ENCODE measurements at places on chromosomes 2 and 18. TPM values are rescaled to one million over a fixed set of nuclear protein-coding genes. Genes with fewer than 3 reads are reported as not detected.

ZSWIM2 gene
- not detected for total RNA-seq

ABCG5 gene
- total RNA-seq = not detected

ANKMY1 gene
- 26.0 TPM for total RNA-seq

GPR35 gene
- total RNA-seq = 0.33 TPM

PDE11A gene
- 4.0 TPM for total RNA-seq

SYT4 gene
- total RNA-seq = 0.33 TPM

ZBTB7C gene
- 1.3 TPM for total RNA-seq

SKOR2 gene
- not detected for total RNA-seq

GRCh38 chr2:18754286-18754685 is 164.9 kb upstream of the NT5C1B start:
- DNase-seq = no peak
- no peak overlapping the region for H3K4me3 ChIP-seq
- H3K27me3 ChIP-seq = no peaks in the 10 kb centered on the region
- no peaks in the 10 kb centered on the region for H3K36me3 ChIP-seq
- H3K27ac ChIP-seq = no peak overlapping the region

DNA sequence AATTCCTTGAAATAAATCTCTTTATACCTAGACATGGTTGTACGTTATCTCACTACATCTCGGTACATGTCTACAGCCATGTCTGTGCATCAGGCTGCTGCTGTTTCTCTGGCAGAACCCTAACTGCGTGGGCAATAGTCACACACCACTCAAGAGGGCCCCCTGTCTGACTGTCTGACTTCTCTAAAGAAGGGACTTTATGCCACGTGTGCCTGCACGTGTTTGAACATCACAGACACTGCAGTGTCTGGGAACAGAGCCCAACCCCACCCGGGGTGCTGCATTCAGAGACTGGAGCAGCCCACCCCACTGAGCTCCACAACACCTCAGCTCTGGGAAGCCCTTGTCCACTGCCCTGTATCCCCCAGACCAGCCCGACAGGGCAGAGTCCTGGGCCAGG is 55.0 kb downstream of the KIF1A start:
- no peak overlapping the region for H3K27ac ChIP-seq
- no peak overlapping the region for H3K4me3 ChIP-seq
- no peak for DNase-seq
- no peaks in the 10 kb centered on the region for H3K4me1 ChIP-seq

DNA sequence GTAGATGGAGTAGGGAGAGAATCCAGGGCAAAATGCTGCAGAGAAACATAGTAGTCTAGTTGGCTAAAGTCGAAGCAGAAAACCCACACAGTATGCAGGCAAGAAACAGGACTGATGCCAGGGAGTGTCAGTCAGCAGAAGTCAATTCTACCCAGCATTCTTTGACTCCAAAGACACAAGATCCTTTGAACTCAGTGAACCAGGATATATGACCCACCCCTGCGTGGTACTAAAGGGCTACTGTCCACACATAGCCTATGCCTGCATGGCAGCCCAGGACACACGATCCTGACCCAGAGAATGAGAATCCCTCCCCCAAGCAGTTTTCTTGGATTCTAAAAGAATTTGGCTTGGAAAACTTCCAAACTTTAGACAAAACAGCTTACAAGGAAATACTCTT is 42.5 kb downstream of the ALK start:
- no peaks in the 10 kb centered on the region for H3K4me1 ChIP-seq
- H3K27me3 ChIP-seq = no peaks in the 10 kb centered on the region
- no peak overlapping the region for H3K27ac ChIP-seq
- H3K36me3 ChIP-seq = no peaks in the 10 kb centered on the region
- H3K4me3 ChIP-seq = no peak overlapping the region

DNA sequence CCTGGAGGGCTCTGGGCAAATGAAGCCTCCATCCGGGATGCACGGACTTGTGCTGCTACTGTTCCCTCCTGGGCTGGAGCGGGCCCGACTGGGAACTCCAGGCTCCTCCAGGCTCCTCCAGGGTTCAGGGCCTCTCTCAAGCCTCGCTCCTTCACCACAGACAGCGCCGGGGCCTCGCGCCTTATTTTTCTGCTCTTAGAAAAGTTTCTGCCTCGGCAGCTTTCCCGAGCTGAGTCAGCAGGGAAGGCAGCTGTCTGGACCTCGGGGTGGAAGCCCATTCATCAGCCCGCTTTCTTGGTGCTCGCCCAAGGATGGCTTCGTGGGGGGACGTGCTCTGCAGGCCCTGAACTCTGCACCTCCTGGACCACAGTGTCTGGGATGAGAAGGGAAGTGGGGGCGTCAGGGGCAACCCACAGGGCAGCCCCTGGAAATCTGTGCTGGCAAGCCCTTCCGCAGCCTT is 12.9 kb upstream of the TEX51 start:
- peaks cover 9% of the 10 kb centered on the region for H3K4me1 ChIP-seq
- H3K27me3 ChIP-seq = no peaks in the 10 kb centered on the region
- H3K4me3 ChIP-seq = no peak overlapping the region
- H3K36me3 ChIP-seq = no peaks in the 10 kb centered on the region
- DNase-seq = peak; percentile 20
- no peak overlapping the region for H3K27ac ChIP-seq

- no peak overlapping the region for H3K4me3 ChIP-seq
- DNase-seq = no peak
- H3K36me3 ChIP-seq = no peaks in the 10 kb centered on the region
- H3K4me1 ChIP-seq = peaks cover 5% of the 10 kb centered on the region
- no peaks in the 10 kb centered on the region for H3K27me3 ChIP-seq
These were observed 33.9 kb downstream of the FN1 start for GRCh38 chr2:215401896-215402379.

DNA sequence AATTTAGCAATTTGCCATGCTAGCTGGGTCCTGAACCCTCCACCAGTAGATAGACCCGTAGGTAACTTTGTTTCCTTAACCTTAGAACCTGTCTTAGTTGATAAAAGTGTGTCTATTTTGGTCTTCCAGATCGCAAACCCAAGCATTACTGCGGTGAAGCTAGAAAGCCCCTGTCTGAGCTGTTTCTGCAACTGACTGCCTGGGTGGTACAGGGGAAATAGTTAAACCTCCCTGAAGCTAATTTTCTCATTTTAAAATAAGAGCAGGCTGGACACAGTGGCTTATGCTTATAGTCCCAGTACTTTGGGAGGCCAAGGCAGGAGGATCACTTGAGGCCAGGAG is 101.7 kb upstream of the MSH2 start:
- no peak overlapping the region for H3K4me3 ChIP-seq
- no peaks in the 10 kb centered on the region for H3K27me3 ChIP-seq
- H3K4me1 ChIP-seq = no peaks in the 10 kb centered on the region
- no peaks in the 10 kb centered on the region for H3K36me3 ChIP-seq

DNA sequence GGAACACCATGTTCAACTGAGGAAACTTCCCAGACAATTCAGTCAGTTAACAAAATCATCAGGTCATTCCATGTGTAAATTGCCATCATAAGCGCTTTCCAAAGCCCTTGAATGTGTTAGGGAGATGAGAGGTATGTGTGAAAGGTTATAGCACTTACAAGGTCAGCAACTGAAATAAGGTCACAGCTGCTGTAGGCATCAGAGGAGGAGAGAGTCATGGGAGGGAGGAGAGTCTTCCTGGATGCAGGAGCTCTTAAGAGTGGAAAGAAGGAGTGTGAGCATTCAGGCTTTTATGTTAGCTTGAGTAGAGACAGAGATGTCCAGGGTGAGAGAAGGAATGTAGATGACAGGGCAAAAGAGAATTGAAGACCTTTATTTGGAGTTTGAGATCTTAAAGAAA is 67.0 kb downstream of the CAB39 start:
- no peak overlapping the region for H3K4me3 ChIP-seq
- no peak for DNase-seq
- peaks cover 15% of the 10 kb centered on the region for H3K4me1 ChIP-seq

- H3K27me3 ChIP-seq = no peaks in the 10 kb centered on the region
- H3K36me3 ChIP-seq = no peaks in the 10 kb centered on the region
- H3K4me1 ChIP-seq = no peaks in the 10 kb centered on the region
- no peak for DNase-seq
These were observed 141.9 kb upstream of the RBMS1 start for GRCh38 chr2:160635488-160635887.

DNA sequence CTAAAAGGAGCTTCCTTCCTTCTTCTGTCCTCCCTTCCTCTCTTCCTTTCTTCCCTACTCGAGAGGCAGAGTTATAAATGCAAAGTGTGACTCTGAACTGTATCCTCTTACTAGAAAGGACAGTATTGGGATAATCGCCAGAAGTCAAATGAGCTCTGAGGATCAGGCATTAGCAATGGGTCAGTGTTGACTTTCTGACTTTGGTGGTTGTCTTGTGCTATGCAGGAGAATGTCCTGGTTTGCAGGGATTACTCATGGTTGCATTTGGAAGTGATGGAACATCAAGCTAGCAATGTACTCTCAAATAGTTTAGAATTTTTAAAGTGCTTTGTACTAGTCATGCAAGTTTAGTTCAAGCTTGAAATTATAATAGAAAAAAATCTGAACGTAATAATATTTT is 115.6 kb downstream of the TXNL1 start:
- no peaks in the 10 kb centered on the region for H3K36me3 ChIP-seq
- H3K27me3 ChIP-seq = no peaks in the 10 kb centered on the region
- no peak overlapping the region for H3K27ac ChIP-seq
- no peak overlapping the region for H3K4me3 ChIP-seq
- DNase-seq = no peak

Measured in body of pancreas (tissue), 4 donors.